ENCODE measurements at places on chromosomes 3 and 15.

DNA sequence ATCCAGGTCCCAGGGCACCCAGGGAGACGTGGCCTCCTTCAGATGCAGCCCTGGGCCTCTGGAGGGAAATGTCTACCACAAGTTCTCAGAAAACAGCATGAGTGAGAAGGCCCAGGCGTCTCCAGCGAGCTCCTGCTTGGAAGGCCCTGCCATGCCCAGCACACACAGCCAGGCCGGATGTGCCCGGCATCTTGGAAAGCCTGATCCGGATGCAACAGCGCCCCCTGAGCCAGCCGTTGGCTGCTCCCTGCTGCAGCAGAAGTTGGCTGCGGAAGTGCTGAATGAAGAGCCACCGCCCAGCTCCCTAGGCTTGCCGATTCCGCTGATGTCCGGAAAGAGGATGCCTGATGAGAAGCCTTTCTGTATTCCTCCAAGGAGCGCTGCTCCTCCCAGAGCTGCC, 856 bp downstream of the NPAP1 start:
- no peak for DNase-seq

- DNase-seq, result no peak
These were observed 18.8 kb upstream of the SPATA12 start for GRCh38 chr3:57041674-57042073.

- DNase-seq, result no peak
These were observed 70.0 kb downstream of the ALCAM start for GRCh38 chr3:105436687-105437086.

- DNase-seq, result no peak
These were observed 118.7 kb downstream of the RPL22L1 start for GRCh38 chr3:170751083-170751898.

GRCh38 chr15:88630798-88631463, 7.9 kb upstream of the ISG20 start:
- DNase-seq, result no peak

DNA sequence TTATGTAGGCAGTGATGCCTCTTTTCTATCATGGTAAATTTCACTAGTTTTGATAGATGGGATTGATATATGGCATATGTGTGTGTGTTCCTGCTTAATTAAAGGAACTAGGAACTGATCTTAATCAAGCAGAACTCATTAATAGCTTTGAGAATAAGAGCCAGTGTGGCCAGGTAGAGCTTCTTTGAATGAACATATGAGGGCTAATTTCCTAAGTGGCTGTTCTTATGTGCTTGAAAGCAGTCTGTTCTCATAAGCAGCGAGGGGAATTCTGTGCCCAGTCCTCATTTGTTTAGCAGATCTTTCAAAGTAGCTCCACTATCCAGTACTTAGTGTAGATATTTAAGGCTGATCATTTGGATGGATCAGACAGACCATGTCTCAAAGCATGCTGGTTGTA, 164.2 kb downstream of the GABRG3 start:
- DNase-seq, result no peak

Measured in right renal cortex interstitium (tissue), 3 donors.